ENCODE measurements at places on chromosomes 1 and 21. TPM values are rescaled to one million over a fixed set of nuclear protein-coding genes. Genes with fewer than 3 reads are reported as not detected.

DNA sequence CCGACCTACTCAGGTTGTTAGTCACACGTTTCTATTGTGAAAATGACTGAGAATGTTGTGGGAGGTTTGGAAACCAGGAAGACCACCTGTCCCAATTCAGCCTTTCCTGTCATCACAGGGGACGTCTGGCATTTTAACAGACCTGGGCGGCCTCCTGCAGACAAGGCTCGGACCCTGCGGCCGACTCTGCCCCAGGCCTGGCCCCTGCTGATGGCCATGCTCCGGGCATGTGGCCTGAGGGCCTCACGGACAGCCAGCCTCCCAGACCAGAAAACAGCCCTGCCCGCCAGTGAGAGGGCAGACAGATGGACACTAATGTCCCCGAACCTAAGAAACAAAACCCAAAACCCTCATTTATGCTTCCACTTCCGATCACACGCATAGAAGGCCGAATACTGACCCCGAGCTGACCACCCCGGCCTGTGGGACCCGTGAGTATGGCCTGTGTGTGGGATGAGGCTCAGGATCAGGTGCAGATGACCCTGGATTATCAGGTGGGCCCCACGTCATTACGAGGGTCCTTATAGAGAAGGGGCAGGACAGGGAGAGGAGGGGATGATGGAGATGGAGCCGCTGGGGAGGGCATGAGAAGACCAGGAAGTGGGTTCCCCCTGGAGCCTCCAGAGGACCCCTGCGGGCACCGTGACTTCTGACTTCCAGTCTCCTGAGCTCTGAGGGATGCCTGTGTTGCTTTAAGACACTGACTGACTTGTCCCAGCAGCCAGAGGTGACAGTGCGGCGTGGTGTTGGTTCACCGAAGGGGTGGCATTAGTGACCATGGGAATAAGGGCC lies 9.6 kb downstream of the COL18A1 start:
- no peak for DNase-seq

DNA sequence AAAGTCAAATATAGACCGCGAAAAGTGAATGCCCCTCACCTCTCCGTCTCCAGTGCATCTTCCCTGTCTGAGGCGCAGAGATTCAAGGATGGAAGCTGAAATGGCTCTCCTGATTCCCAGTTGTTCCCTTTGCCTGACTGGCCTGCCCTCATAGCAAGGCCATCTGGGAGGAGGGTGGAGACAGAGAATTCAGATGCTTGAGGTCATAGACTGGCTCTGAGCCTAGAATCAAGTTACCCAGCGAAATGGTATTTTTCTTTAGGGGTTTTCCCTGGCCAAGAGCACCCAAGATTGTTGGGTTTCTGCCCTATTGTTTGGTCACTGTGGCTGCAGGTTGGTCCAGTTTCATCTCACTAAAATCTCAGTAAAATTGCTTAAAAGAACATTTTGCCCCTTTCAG lies 7.2 kb downstream of the METTL13 start:
- DNase-seq: no peak

DNA sequence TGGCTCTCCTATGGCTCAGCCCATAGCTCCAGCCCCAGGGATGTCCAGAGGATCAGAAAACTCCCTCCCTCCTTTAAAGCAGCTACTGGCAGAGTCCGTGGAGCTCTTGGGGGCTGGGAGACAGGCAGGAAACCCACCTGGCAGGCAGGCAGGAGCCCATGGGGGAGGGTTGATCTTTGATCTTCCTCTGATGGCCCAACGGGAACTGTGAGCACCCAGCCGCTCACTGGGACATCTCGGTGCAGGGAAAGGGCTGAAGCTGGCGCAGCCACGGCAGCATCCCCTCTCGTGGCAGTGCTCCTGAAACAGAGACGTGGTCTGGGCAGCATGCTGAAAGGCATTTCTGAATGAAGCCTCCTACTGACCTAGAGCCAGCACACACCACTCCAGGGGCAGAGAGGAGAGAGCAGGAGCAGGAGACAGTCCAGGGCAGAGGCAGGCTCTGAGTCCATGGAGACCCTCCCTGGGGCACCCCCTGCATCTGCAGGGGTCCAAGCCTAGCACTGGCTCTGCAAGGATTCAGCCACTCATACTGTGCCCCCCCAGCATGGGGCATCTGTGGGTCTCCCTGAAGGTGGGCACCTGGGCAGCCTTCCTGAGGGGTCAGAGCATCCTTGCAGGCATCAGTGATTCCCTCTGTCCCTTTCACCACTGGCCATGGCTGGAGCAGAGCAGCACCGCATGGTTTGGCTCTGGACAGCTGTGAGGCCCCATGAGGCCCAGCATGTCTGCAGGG lies 4.9 kb upstream of the SLX9 start:
- no peak for DNase-seq

DNA sequence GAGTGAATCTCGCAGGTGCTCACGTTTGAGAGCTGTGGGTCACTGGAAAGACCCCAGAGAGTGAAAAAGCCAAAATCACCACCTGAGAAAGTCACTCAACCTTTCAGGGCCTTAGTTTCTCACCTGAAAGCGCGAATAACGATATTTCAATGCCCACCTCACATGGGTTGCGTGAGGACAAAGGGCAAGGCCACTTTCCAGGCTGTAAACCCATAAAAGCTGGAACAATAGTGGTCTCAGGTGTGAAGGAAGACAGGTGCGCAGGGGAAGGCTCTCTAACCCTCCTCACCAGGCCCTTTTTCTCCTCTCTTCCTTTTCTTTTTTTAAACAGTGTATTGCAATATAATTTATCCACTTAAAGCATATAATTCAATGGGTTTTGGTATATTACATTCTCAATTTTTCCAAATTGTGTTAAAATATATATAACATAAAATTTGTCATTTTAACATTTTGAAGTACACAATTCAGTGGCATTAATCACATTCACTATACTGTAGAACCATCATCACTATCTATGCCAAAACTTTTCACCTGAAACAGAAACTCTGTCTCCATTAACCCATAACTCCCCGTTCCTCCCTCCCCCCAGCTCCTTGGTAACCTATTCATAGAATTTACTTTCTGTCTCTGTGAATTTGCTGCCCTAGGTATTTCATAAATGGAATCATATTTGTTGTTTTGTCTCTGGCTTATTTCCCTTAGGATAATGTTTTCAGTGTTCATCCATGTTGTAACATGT lies 118.4 kb upstream of the TNR start:
- no peak for DNase-seq

GRCh38 chr21:31265366-31266013 lies 78.6 kb downstream of the TIAM1 start:
- DNase-seq: no peak

GRCh38 chr1:113042285-113043143 lies 30.5 kb upstream of the LRIG2 start:
- DNase-seq: peak; percentile 65

GRCh38 chr21:40902299-40902698 lies 55.3 kb upstream of the DSCAM start:
- no peak for DNase-seq

DNA sequence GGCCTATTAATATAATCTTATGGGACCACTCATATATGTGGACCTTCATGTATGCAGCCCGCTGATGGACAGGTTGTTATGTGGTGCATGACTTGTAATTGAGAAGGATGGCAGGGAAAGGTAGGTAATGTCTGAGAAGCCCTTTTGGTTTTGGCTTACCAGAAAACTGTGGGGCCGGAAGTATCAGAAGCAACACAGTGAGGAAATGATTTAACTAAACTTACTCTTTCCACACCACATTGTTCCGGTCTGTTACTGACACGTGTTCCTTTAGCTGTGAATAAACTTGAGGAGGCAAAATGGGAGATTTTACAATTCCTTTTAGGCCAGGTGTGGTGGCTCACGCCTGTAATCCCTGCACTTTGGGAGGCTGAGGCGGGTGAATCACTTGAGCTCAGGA lies 32.4 kb downstream of the KIF1B start:
- no peak for DNase-seq

DNA sequence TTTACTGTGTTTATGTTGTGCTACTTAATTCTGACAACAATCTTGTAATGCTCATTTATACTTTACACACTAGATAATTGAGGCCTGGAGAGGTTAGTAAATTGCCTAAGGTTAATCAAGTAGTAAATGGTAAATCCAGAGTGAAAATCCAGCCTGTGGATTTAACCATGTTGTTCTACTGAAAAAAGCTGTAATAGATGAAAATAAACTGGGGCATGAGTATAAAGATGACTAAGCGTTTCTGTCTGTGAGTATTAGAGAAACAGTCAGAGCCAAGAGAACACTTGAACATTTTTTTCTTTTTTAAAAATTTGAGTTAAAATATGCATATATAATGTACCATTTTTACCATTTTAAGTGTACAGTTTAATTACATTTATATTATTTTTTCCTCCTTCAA lies 47.9 kb upstream of the LEPR start:
- DNase-seq: no peak

DNA sequence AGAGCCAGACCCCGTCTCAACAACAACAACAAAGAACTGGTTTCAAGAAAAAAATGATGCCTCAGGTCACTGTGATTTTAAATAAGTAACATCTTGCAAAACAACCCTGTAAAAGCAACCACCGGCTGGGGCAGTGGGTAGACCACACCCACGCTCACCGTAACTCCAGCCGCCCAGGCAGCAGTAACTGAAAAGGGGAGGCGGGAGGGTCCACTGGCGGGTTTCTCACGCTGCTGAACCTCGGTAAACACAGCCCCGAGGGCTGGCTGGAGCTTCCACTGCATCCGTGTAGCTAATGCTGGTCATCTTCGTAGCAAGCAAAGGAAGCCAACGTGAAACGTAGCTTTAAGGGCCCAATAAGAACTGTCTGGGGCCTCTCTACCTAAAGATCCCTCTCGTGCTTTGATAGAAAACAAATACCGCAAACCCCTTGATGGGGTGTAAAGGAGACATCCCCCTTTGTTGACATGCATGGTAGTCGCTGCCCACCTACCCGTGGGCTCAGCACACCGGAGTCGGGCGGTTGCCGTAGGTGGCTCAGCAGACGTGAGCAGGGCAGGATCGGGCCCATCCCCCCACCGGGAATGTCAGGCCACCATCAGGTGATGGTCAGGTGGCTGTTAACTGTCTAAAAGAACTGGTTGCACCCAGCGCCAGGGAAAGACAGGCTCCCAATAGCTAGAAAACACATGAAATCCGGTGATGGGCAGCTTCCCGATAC lies 4.2 kb downstream of the C1orf159 start:
- DNase-seq: no peak

- DNase-seq: no peak
These were observed 51.7 kb downstream of the PTPN14 start for GRCh38 chr1:214499732-214500131.

DNA sequence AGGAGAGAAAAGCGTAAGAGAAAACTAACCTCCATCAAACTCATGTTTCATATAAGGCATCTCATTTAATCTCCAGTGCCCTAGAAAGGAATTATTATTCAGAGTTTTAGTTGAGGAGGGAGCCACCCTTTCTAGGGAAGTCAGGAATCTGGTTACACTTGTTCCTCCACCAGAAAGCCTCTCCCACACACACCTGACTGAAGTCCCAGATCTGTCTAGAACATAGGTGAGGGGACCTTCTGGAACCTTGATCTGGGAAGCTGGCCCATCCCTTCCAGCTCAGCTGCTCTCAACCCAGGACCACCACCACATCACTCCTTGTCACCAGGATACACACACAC lies 1.9 kb upstream of the DENND2D start:
- peak; percentile 61 for DNase-seq

GRCh38 chr1:51957618-51958017 lies 32.9 kb downstream of the RAB3B start:
- DNase-seq: no peak

GRCh38 chr1:62407398-62408009 lies 29.3 kb upstream of the USP1 start:
- peak; percentile 73 for DNase-seq

- no peak for DNase-seq
These were observed 25.0 kb downstream of the PTPN22 start for GRCh38 chr1:113846391-113847035.

GRCh38 chr1:10380594-10381275 lies 18.1 kb upstream of the PGD start:
- no peak for DNase-seq

GRCh38 chr1:232810856-232811255 lies 5.6 kb downstream of the MAP10 start:
- DNase-seq: no peak

GRCh38 chr1:182143154-182143657 lies 81.7 kb upstream of the ZNF648 start:
- peak; percentile 96 for DNase-seq

- DNase-seq: no peak
These were observed 222.7 kb upstream of the GJB5 start for GRCh38 chr1:34532113-34532512.

- DNase-seq: no peak
These were observed 228.1 kb downstream of the C1orf94 start for GRCh38 chr1:34404804-34405203.

DNA sequence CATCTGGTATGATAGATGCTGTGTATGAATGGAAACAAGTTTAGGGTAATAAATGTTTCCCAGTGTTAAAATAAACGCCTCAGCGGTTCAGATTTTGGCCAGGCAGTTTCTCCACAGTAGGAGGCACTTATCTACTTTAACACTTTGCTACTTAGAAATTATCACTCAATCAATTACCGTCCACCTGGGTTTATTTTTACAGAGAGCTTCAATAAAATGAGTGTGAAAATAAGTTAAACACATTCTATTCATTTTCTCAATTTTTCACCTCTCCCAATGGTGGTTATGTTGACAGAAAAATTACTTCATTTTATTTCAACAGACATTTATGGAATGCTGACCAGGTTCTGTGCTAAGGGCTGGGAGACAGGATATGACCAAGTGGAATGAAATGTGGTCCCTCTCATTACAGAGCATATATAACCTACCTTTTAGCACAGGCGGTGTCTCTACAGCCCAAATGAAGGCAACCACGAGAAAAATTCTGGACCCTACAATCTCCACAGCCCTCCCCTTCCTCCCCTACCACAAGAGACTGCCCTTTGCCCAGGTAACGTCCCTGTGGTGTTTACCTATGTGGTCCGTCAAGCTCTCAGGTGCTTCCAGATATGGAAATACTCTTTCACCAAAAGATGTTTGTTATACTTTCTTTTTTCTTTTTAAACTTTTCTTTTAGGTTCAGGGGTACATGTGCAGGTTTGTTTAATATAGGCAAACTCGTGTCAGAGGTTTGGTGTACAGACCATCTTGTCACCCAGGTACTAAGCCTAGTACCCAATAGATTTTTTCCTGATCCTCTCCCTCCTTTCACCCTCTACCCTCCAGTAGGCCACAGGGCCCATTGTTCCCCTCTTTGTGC lies 105.5 kb downstream of the HLCS start:
- no peak for DNase-seq

GRCh38 chr1:59198564-59198963 lies 98.3 kb upstream of the FGGY start:
- DNase-seq: no peak

GRCh38 chr1:178192686-178193085 lies 98.8 kb downstream of the RASAL2 start:
- DNase-seq: no peak

- no peak for DNase-seq
These were observed 1599.7 kb downstream of the MRPL39 start for GRCh38 chr21:24007592-24007991.

GRCh38 chr1:47708658-47709018 lies 270.8 kb downstream of the FOXD2 start:
- DNase-seq: no peak

Gene AMY1A
- not detected for total RNA-seq

Gene GUCA2B
- total RNA-seq: not detected

Gene WDR64
- not detected for total RNA-seq

Gene GNG12
- total RNA-seq: 0.05 TPM

Gene TMEM269
- total RNA-seq: not detected

Gene DCDC2B
- not detected for total RNA-seq

Gene SMIM1
- 0.66 TPM for total RNA-seq

Gene OR10Z1
- not detected for total RNA-seq

Gene HSD3B1
- not detected for total RNA-seq

Gene PIGV
- total RNA-seq: 15.2 TPM
